ENCODE measurements at places on chromosomes 16 and 17. TPM values are rescaled to one million over a fixed set of nuclear protein-coding genes. Genes with fewer than 3 reads are reported as not detected.

DNA sequence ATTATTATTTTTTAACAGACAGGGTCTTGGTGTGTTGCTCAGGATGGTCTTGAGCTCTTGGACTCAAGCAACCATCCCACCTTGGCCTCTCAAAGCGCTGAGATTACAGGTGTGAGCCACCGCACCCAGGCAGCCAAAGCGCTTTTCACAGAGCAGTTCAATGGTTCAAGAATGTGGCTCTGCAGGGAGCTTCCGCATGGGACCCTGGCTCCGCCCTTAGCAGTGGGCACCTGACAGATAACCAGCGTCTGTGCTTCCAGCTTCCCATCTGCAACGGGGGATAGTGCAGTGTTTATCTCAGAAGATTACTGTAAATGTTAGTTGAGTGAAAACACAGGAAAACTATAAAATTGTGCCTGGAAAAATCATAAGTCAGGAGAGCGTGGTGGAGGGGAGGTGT, 99.4 kb downstream of the KCNJ12 start:
- DNase-seq, result no peak

The KRTAP29-1 gene
- total RNA-seq, result not detected

The MMP15 gene
- 0.56 TPM for total RNA-seq

- no peak for DNase-seq
Measured at GRCh38 chr17:17077101-17077500, 34.8 kb downstream of the MPRIP start.

DNA sequence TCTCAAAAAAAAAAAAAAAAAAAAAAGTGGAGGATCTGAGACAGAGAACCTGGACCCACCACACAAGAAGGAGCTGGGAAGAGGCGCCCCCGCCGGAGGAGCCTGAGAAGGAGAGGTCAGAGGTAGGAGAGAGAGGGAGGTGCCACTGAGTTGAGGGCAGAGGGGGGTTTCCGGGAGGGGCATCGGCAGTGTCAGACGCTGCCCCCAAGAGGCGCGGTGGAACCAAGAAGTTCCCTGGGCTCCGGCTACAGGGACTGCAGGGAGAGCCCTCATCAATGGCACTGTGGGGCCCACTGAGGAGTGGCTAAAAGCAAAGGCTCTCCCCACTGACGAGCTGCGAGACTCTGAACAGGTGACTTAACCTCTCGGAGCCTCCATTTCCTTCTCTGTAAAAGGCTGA, 4.2 kb downstream of the CCDC42 start:
- no peak for DNase-seq

DNA sequence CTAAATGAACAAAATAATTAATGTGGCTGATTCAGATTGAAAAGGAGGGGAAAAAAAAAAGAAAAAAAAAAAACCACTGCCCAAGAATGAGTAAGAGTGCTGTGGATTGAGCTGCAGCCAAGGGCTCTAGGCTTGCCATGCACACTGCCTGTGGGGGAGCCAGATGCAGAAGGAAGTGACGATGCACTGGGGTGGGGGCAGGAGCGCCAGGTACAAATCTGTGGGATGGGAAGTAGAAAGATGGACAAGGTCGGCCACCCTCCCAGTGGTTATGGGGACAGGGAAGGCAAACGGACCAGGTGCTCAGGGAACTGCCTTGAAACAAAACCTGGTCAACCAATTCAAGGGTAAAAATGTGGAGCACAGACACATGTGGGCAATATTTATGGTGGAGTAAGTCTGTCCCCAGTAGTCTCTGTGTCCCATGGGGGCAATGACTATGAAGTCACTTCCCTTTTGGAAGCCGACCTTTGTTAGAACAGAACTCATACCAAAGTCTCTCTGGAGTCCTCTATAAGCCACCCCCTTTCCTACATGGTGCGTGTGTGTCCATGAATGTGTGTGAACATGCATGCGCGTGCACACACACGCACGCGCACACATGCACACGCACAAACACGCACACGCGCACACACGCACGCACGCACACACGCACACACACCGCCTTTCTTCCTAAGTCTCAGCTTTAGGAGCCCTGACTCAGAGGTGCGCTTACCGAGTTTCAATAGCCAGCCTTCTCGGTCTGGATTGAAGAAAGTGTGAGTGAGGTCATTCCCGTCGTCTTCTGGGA, 84.3 kb downstream of the CYTH1 start:
- DNase-seq, result no peak

The SULT1A1 gene
- 1.2 TPM for total RNA-seq

DNA sequence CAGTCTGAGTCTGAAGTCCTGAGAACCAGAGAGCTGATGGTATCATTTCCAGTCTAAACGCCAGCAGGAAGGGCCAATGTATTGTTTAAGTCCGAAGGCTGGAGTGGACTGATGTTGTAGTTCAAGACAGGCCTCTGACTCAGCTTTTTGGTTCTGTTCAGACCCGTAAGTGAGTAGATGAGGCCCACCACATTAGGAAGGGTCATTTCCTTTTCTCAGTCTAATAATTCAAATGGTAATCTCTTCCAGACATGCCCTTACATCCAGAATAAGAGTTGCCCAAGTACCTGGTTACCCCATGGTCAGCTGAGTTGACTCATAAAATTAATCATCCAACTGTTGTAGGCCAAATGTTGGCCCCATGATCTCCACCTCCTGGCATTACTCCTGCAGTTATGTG, 442.6 kb upstream of the HSBP1 start:
- DNase-seq, result no peak

- no peak for DNase-seq
Measured at GRCh38 chr17:47720754-47721533, 12.1 kb upstream of the TBX21 start.

- DNase-seq, result no peak
Measured at GRCh38 chr16:88914750-88915368, 48.4 kb upstream of the PABPN1L start.

DNA sequence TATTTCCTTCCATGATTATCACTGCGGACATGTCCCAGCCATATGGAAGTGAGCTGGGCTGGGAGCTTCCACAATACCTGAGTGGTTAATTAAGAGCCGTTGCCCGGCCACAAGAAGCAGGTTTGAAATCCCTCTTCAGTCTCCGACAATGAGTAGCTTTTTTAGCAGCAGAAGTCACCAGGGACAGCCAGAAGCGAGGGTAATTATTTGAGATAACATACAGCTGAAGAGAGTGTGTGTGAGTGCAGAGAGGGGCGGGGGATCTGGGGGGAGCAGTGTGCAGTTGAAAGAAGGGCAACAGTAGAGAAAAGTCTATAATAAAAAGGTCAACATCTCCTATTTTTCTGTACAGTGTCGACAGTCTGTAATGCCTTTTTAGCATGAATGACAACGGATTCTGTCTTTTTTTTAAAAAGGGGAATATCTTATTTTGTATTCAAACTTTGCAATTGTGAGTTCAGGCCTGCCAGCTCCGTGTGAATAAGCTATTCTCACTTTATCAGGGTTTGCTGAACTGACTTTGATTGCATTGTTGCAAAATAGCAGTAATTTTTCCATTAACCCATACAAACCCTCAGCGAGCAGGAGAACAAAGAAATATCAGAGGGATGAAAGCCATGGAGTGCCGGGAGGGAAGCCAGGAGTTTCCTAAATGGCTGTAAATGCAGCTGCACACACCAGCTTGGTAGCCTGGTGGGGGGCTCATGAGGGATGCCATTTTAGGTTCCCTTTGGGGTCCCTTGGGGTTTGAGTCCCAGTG, 220.3 kb upstream of the IRX3 start:
- DNase-seq, result no peak

- no peak for DNase-seq
Measured at GRCh38 chr17:48555258-48556228, 10.6 kb upstream of the HOXB2 start.

- DNase-seq, result no peak
Measured at GRCh38 chr16:54287131-54288029, 793 bp upstream of the IRX3 start.

DNA sequence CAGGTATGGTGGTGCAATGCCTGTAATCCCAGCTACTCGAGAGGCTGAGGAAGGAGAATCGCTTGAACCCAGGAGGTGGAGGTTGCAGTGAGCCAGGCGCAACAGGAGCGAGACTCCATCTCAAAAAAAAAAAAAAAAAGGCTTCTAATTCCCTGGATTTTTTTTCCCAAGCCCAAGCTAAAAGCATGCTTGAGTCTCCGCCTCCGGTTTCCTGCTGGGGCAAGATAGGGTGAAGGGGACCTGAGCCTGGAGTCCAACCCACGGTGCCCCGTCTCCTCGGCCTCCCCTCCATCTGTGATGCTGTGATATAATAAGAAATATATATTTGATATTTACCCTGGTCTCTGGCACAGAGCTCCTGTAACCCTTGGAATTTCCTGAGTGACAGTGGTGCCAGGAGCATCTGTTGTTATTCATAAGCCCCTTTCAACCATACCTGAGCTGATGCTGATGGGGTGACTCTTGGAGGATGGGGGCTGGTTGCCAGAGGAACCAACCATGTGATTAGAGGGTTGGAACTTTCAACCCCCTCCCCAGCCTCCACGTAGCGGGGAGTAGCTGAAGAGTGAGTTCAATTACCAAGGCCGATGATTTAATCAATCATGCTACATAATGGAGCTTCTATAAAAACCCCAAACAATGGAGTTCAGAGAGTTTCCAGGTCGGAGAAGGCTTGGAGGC, 12.8 kb upstream of the TNK1 start:
- no peak for DNase-seq

DNA sequence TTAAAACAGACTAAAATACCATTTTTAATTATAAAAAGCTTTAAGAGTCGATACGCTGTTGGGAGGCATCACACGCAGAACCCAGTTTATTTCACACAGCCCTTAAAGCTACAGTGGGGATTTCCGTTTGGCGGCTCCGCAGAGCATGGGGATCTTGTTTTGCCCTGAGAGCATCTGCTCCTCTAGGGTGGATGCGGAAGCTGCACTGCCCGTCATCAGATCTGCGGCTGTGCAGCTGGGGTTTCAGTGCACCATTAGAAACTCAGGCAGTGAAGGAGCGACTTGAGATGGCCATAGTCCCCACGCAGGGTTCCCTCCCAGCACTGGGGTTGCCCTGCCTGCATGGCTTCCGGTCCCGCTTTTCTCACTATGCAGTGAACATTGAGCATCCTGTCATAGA, 62.2 kb upstream of the CHMP6 start:
- DNase-seq, result peak; percentile 77

The ABHD15 gene
- 9.0 TPM for total RNA-seq

- DNase-seq, result no peak
Measured at GRCh38 chr16:474420-475122, 49.1 kb downstream of the RAB11FIP3 start.

The GPRC5C gene
- total RNA-seq, result 0.36 TPM

DNA sequence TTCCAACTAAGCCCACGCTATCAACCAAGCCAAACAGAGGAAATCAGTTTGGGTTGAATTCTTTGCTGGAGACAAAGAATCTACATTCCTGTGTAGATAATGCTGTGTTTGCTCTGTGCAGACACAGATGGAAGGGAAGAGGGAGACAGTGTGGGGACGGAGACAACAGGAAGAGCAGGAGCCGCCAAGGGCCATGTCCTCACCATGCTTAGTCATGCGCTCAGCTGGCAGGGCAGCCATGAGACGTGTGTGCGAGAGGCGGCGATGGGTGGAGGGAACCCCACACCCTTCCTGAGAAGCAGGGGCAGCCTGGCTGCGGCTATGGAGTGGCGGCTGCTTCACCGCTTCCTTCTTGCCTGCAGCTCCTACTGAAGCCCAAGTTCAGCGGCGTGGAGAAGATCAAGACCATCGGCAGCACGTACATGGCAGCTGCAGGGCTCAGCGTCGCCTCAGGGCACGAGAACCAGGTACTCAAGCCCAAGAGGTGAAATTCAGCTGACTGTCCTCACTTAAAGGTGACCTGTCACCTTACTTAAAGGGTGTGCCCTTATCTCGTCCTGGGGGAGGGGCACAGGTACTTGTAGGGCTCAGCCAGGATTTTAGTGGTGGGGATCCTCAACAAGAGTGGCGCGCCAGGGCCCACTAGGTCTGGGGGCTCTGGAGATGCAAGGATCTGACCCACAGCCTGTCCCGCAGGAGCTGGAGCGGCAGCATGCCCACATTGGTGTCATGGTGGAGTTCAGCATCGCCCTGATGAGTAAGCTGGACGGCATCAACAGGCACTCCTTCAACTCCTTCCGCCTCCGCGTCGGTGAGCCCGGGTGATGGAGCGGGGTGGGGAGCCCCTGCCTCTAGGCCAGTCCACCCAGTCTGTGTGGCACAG, 47.5 kb downstream of the ADCY7 start:
- DNase-seq, result no peak

GRCh38 chr17:80995131-80995530, 3.5 kb downstream of the CHMP6 start:
- no peak for DNase-seq

- DNase-seq, result no peak
Measured at GRCh38 chr16:85125570-85126393, 13.5 kb upstream of the CIBAR2 start.

- no peak for DNase-seq
Measured at GRCh38 chr16:2034696-2035430, 8.2 kb downstream of the NHERF2 start.

GRCh38 chr16:16163571-16163970, 59.7 kb downstream of the ABCC6 start:
- DNase-seq, result no peak

- no peak for DNase-seq
Measured at GRCh38 chr16:30041841-30042240, 10.8 kb upstream of the TLCD3B start.

DNA sequence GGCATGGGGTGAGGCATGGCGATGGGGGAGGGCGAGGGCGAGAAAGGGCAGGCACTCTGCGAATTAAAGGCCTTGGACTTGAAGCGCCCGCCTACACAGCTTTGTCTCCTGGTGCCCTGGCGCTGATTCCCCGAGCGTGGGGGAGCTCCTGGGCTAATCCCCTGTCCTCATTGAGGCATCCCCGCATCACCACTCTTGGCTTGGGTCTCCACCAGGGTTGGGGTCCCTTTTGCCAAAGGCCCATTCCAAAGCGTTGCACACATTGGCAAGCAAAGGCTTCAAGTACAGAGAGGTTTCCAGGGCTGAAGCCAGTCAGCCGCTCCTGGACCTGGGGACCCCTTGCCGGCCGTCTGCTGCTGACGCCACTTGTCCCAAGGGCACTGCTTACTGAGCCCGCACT, 8.0 kb downstream of the ZNF205 start:
- DNase-seq, result no peak

DNA sequence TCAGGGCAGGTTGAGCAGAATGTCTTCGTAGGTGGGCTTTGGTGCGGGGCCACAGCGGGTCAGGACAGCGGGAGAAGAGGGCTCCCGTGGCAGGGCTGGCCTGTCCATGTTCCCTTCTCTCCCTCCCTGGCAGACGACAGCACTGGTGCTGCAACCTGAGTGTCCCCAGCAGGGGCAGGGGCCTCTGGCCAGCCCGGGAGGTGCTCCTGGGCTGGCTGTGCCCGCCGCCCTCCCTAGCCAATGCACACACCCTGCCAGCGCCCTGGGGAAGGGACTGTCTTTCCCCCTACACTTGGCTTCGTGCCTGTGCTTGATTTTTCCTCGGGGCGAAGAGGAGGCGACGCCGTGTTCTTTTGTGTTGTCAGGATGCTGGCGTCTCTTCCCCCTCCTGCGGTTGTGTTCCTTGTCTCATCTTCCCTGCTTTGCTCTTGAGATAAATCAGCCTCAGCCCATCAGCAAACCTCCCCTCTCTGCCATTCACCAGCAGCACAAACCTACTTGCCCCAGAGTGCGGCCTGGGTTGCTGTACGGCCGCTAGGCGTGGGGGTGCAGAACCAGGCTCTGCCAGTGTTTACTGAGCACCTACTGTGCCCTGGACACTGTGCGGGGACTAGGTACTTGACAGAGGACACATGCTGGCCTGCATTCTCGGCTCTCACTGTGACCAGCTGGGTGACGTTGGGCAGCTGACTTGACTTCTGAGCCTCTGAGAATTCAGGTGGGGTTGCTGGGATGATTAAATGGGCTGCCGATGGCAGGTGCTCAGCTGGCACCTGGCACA, 237.3 kb upstream of the CIBAR2 start:
- no peak for DNase-seq

The CLEC18C gene
- not detected for total RNA-seq

Data from GM12878 (cell line).